Fibroblast of villous mesenchyme (primary cell): ENCODE measurements at places on chromosomes 12 and 14. TPM values are rescaled to one million over a fixed set of nuclear protein-coding genes. Genes with fewer than 3 reads are reported as not detected.

DNA sequence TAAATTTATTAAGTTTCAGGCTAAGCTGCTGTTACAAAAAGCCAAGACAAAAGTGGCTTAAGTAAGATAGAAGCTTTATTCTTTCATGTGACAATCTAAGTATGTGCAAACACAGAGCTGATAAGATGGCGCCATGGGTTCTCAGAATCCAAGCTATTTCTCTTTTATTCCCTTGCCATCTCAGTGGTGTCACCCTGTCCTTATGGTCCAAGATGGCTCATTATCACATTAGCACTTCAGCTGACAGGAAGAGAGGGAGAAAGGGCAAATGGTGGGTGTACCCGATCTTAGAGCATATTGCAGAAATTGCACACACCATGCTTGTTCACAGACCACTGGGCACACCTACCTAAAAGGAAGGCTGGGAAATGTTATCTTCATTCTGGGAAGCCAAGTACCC, 211.7 kb downstream of the TMTC2 start:
- no peak for DNase-seq

- peak; percentile 99 for DNase-seq
These were observed 80.8 kb upstream of the ACTN1 start for GRCh38 chr14:69059658-69060623.

DNA sequence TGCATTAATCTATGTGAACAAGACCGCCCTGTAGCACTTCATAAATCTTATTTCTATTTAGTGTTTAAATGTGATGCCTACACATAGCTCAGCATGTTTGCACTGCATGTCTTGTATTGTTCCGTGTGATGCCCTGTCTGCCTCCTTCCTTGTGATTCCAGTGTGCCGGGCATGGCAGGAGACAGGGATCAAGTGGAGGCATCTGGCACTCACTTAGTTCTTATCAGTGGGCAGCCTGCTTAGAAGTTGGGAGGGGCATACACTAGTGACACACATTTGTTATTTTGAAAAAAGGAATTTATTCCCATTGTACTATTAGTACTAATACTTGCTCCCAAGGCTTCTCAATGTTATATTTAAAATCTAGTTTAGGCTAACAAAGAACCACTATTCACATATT, 176.4 kb downstream of the KCNA5 start:
- no peak for DNase-seq

GRCh38 chr14:94129758-94130414, 482 bp upstream of the IFI27L2 start:
- peak; percentile 37 for DNase-seq

- DNase-seq: peak; percentile 75
These were observed 9.5 kb downstream of the CDKN1B start for GRCh38 chr12:12726555-12727093.

GRCh38 chr12:116202433-116202832, 75.1 kb downstream of the MED13L start:
- peak; percentile 55 for DNase-seq

GRCh38 chr12:117134059-117134458, 34.8 kb upstream of the TESC start:
- DNase-seq: peak; percentile 49

DNA sequence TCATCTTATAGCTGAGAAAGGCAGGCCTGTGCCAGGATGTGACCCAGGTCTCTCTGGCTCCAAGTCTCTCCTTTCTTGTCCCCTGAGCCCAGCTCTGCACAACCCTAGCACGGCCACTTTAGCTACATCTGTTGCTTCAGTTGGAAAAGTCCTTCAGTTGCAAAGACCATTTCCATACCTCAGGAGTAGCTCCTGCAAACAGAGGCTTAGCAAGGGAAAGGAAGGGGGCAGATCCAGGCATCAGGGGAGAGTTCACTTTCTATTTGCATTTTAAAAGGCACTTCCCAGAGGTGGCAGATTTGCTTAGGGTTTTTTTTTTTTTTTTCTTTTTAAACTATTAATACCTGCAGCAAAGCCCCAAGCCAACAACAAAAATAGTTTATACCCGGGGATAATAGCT, 3.0 kb upstream of the PITPNM2 start:
- no peak for DNase-seq

The RBM25 gene
- 33.8 and 44.0 TPM in 2 replicates for total RNA-seq

The PLEKHG7 gene
- not detected in 2 replicates for total RNA-seq

The CEBPE gene
- not detected in 2 replicates for total RNA-seq

The NFKBIA gene
- total RNA-seq: 93.1 and 252 TPM in 2 replicates

The C14orf180 gene
- not detected in 2 replicates for total RNA-seq
